ENCODE measurements at places on chromosomes 7 and 10.

DNA sequence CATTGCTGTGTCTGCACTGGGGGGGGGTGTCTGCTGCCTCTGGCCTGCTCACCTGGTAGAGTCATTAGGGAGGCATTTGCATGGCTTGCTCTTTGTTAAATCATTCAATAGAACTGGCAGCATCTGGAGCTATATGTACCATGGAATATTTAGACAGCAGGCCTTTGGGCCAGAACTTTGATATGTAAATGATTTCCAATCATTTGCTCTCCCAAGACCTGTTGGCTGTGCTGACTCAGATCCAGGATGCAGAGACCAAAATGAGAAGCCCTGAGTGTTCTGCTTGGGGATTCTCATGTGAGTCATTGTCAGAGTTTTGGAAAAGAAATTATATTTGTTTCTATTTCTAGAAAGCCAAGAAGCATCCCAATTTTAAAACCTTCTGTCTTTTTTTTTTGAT, 257.6 kb upstream of the IGFBP3 start:
- peak; percentile 84 for DNase-seq

DNA sequence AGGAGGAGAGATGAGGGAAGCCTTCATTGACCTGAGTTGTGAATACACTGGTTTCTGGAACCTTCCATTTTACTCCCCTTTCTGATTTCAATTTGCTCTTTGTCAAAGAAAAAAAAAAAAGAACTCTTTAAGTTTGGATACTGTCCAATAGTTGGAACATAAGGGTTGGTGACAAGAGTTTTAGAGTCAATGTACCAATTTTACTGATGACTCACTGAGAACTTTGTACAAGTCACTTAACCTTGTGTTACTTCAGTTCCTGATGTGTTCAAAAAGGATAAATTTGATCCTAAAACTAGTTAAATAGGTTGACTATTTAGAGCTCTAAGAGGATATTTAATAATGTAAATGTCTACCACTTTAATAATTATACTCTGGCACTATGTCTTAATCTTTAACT, 4.1 kb upstream of the CDK14 start:
- DNase-seq, result no peak

- DNase-seq, result no peak
Measured at GRCh38 chr7:31493714-31494181, 20.1 kb upstream of the ITPRID1 start.

DNA sequence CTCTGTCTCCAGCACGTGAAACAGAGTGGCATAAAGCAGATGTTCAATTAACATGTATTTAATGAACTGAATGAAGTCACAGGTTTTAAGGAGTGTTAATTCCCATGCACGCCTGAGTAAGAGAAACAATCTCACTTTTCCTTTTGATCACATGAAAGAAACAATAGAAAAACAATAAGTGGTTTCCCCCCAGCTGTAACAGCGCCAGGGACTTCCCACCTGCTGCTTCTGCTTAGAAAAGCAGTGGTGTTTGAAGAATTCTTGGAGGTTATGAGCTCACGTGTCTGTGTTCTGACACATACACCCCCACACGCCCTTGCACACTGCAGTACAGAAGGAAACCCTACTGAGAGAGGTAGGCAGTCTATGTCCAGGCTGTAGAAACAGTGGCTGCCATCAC, 51.3 kb upstream of the FRMD4A start:
- DNase-seq, result peak; percentile 70

GRCh38 chr10:1576467-1577372, 160.6 kb downstream of the ADARB2 start:
- no peak for DNase-seq

- DNase-seq, result peak; percentile 80
Measured at GRCh38 chr10:79239275-79239779, 107.9 kb upstream of the PPIF start.

GRCh38 chr10:70909326-70909935, 21.1 kb upstream of the PCBD1 start:
- DNase-seq, result no peak

GRCh38 chr10:129769381-129770116, 194.5 kb downstream of the EBF3 start:
- no peak for DNase-seq

DNA sequence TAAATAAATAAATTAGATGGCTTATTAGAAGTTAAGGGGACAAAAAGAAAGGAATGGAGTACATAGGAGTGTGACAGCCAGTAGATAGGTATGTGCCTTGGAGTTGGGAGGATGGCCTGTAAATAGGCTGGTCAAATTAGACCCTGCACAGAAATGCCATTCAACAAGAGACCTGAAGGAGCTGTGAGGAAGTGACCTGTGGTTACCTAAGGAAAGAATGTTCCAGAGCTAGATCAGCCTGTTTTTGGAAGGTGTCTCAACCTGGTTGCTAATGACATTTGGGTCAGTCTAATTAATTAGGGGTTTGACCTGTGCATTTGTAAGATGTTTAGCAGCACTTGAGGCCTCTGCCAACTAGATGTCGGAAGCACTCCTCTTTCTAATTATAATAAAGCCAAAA, 315.3 kb upstream of the PLXDC2 start:
- no peak for DNase-seq

DNA sequence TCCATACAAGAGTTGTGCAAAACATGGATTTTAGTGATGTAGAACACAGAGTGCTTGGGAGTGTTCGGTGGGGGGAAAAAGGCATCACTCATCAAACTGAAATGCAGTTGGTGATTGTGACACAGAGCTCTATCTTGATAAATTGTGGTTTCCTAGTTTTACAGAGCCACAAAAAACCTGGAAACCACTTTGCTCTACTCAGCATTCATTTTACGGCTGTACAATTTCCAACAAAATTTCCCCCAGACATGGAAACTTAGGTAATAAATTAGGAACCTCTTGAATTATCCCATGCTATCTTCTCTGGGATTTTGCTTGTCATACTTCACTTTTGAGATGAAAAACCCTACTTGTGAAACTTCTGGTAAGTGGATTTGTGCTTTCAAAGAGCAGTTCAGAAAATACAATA, 614.9 kb upstream of the FZD8 start:
- DNase-seq, result peak; percentile 41

GRCh38 chr10:17923728-17924127, 28.0 kb upstream of the SLC39A12 start:
- peak; percentile 95 for DNase-seq

GRCh38 chr7:86942995-86943394, 116.5 kb downstream of the ELAPOR2 start:
- no peak for DNase-seq

DNA sequence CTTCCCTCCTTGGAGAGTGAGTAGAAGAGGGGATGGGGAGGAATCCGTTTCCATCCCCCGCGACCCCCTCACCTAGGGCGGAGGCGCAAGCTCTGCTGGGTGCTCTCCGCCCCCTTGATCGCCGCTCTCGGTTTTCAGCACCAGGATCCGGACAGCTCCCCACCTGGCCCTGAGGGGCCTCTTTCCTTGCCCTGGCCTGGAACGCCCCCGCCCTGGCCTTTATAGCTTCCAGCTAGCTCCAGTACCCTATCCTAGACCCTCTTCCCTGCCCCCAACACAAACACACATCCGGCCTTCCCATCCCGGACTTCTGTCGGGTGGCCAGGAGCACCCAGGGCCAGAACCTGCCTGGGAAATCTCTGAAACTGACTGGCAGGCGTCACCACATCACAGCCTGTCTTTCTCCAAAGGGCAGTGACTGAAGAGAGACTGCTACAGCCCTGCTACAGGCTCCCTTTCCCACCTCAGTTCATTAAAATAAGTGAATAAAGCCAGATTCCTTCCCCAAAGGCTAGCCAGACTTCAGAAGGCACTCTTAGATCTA, 72.3 kb upstream of the LEP start:
- DNase-seq, result no peak

GRCh38 chr7:84477786-84478478, 283.3 kb upstream of the SEMA3A start:
- no peak for DNase-seq

DNA sequence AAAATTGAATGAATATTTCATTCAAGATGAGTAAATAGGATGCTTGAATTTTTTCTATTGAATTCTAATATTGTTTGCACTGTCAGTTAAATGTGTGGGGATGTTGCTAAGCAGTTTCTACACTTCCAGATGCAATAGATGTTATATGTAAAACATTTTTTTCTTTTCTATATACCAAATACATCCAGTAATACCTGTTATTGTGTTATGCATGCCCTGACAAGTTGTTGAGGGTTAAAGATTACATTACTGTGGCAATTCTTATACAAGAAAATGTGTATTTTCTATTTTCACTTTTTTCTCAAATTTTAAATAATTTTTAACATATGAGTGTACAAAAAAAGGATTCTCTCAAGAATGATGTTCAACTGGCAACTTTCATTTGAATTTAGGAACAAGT, 713.9 kb downstream of the GATA3 start:
- no peak for DNase-seq

DNA sequence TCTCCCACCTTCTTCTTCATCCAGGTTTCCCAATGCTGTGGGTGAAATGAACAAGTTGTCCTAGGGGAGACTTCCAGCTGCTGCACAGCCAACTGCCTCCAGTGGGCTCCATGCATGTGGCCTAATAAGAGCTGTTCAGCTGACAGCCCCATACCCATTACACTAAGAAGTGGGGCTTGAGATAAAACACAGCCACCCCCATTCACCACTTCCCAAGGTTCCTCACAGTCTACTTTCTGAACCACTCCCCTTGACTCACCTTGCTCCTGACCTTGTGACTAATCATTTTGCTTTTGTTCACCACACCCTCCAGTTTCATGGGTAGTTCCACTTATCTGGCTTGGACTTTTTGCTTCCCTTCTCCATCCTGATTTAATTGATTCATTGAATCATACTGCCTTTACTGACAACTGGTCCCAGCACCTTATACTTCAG, 119.3 kb downstream of the CABCOCO1 start:
- DNase-seq, result peak; percentile 11

DNA sequence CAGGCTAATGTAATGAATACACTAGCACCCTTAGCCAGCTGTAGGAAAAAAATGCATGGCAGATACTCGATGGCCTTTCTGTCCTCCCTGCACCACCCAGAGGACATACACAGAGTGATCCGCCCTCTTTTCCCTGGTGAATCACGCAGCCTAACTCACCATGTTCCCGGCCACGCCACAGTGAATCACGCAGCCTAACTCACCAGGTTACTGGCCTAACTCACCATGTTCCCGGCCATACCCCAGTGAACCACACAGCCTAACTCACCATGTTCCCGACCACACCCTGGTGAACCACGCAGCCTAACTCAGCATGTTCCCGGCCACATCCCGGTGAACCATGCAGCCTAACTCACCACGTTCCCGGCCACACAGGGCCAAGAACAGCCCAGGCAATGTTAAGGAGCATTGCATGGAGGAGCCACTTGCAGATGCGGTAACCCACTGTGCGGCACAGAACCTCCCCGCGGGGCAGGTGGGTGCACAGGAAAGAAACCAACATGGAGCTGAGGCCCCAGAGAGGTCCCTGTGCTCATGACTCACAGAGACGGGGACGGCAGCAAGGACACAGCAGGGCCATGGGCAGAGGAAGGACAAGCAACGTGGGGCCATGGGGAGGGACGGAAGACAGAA, 508.5 kb downstream of the DNAJB6 start:
- no peak for DNase-seq

DNA sequence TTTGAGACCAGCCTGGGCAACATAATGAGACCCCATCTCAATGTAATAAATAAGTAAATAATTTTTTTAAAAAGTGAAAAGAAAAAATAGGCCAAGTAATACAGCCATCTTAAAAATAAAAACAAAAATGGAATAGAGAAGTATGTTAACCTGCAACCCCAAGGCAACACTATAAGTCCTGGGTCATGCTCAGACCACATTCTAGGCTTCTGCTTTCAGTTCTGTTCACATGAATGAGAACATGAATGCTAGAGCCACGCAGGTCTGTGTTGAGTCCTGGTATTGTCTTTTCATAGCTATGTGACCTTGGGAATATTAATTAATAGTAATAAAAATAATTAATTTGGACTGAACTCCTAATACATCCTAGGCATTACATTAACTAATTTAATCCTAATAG, 284.0 kb downstream of the AUTS2 start:
- no peak for DNase-seq

- DNase-seq, result no peak
Measured at GRCh38 chr10:28043941-28044340, 45.1 kb upstream of the ODAD2 start.

- DNase-seq, result peak; percentile 89
Measured at GRCh38 chr7:5773661-5774086, 7.8 kb downstream of the RNF216 start.

GRCh38 chr7:81478664-81479063, 291.2 kb downstream of the HGF start:
- peak; percentile 18 for DNase-seq

GRCh38 chr7:157490465-157490912, 153.7 kb downstream of the DNAJB6 start:
- DNase-seq, result peak; percentile 19

GRCh38 chr10:46286991-46287693, at the start of gene ANTXRL:
TSS of gene ANTXRL (plus strand) at chr10:46286997. CDS start at chr10:46287263, 266 bp downstream.
- DNase-seq, result no peak

DNA sequence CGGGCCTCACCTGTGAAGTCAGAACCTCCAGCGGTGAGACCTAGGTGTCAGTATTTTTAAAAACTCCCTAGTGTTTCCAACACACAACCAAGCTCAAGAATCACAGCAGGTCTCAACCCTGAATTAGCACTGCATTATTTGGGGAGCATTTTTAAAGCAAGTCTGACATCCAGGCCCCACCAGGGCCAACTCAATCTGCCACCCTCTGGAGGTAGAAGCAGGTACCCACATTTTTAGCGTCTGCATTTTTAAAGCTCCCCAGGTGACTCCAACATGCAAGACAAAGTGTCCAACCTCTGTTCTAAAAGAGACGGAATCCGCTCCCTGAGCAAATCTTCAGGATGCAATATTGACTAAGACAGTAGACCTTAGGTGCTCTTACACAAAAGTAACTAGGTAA, 225.7 kb downstream of the TNS3 start:
- no peak for DNase-seq

DNA sequence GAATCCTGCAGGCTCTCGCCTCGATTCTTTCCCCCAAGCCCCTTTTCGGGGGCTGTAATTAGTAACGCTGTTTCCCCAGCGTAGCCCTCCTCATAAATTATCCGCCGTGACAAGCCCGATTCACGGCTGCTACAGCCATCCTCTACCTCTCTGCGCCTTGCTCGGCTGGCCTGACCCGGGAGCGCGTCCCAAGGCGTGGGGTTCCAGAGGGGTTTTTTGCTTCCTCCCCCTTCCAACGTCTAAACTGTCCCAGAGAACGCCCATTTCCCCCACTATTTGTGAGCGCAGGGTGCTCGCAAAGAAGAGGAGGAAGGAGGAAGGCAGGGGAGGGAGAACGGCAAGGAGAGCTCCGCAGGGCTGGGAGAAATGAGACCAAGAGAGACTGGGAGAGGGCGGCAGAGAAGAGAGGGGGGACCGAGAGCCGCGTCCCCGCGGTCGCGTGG, 880 bp downstream of the HOXA5 start:
- DNase-seq, result no peak

GRCh38 chr7:85030893-85031292, 156.0 kb downstream of the SEMA3D start:
- peak; percentile 79 for DNase-seq

- DNase-seq, result no peak
Measured at GRCh38 chr10:95787447-95787846, 31.5 kb downstream of the ENTPD1 start.

All from IMR-90 (cell line).